Panc1 (cell line): ENCODE measurements at places on chromosomes 13 and 19. TPM values are rescaled to one million over a fixed set of nuclear protein-coding genes. Genes with fewer than 3 reads are reported as not detected.
A peak's percentile ranks its signal among the peaks of the same experiment; 100 is the strongest.

GRCh38 chr19:46841458-46842083, 9.1 kb downstream of the AP2S1 start:
- no peaks in the 10 kb centered on the region; the same call in 1 of the 2 replicates for H3K4me1 ChIP-seq
- no peak overlapping the region for H3K27ac ChIP-seq
- 0 out of 2 replicates have a peak, but pooled peaks cover 3% of the 10 kb centered on the region for H3K36me3 ChIP-seq
- no peaks in the 10 kb centered on the region for H3K27me3 ChIP-seq
- no peak overlapping the region for H3K4me3 ChIP-seq

The POU4F1 gene
- total RNA-seq = not detected

The AKT2 gene
- 2,376 TPM for total RNA-seq

The ALG5 gene
- total RNA-seq = 19.3 TPM

- peaks cover 6% of the 10 kb centered on the region; the same call in 1 of the 2 replicates for H3K36me3 ChIP-seq
- H3K4me1 ChIP-seq = peaks cover 6% of the 10 kb centered on the region
- H3K27me3 ChIP-seq = no peaks in the 10 kb centered on the region
- H3K27ac ChIP-seq = peak overlapping the region; percentile 94
- no peak for DNase-seq
These were observed 2.4 kb upstream of the PPP1R37 start for GRCh38 chr19:45090606-45091005.
